ENCODE measurements at places on chromosomes 13 and 19. TPM values are rescaled to one million over a fixed set of nuclear protein-coding genes. Genes with fewer than 3 reads are reported as not detected.

C19orf85 gene
- total RNA-seq, result not detected

CD22 gene
- 113 TPM for total RNA-seq

ICAM5 gene
- total RNA-seq, result 16.1 TPM

GNG7 gene
- total RNA-seq, result 36.3 TPM

NOSIP gene
- 58.7 TPM for total RNA-seq

CLEC17A gene
- total RNA-seq, result 0.20 TPM

TMEM259 gene
- 127 TPM for total RNA-seq

ZNF555 gene
- 10.1 TPM for total RNA-seq

NKG7 gene
- 1.5 TPM for total RNA-seq

PSG6 gene
- not detected for total RNA-seq

NLRP11 gene
- 0.12 TPM for total RNA-seq

DNAJC15 gene
- 6.2 TPM for total RNA-seq

ZNF808 gene
- 24.3 TPM for total RNA-seq

COL4A2 gene
- 104 TPM for total RNA-seq

CARS2 gene
- 44.3 TPM for total RNA-seq

- no peak for DNase-seq
Observed at GRCh38 chr19:18634612-18635297, 2.1 kb upstream of the KLHL26 start.

GRCh38 chr13:106532111-106532929, 3.1 kb downstream of the EFNB2 start:
- DNase-seq, result no peak

DNA sequence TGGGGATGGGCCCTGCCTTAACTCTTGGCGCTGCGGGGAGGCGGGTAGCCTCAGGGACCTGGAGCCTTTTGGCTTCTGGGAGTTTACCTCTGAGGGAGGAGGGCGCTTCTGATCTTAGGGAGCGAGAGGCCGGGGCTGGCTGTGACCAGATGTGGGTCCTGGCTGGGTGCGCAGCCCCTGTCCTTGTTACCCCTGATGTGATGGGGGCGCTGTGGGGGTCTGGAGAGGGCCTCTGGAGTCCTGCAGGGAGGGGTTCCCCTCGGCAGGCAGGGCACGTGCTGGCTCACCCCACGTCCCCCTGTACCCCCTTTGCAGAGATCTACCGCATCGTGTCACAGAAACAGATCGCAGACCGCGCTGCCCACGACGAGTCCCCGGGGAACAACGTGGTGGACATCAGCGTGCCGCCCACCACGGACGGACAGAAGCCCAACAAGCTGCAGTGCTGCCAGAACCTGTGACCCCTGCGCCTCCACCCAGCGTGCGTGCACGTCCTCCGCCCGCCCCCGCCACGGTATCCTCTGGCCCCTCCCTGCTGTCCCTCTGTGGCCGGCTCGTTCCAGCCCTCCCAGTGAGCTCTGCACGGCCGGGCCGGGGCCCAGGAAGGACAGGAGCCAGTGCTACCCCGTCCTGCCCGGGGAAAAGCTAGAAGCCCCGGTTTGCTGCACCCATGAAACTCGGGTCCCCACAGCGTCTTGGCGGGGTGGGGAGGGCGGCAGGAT, 9.8 kb upstream of the MARCHF2 start:
- no peak for DNase-seq

DNA sequence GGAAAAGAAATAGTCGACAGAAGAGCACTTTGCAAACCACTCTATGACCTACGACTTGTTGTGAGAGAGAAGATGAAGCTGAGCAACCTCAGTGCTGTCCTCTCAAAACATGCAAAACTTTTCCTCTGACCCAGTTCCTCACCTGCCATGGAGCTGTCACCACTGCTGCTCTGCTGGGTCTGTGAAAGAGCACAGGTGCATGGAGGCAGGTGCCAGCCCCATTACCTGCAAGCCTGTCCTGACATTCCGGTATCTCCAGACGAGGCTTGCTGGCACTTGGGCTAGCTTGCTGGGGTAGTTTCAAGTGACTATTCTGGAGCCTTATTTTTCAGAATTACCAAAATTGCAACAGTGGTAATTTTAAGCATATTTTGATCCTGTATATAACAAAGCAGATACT, 49.5 kb upstream of the RFXAP start:
- DNase-seq, result no peak

DNA sequence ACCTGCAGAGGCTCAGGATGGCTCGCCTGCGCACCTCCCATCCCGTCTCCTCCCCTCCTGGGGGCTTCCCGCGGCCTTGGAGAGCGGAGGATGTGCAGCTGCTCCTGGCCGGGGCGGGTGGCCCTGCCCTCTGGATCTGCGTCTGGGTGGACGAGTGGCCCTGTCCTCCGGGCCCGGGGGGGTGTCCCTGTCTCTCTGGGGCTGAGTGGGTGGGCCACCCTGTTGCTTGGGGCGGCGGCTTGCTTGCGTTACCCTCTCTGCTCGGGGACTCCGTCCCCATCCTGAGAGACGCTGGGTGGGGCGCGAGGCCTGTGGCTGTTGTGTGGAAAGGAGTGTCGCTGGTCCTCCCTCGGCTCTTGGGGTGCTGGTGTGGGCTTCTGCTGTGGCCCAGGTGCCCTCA, 34.6 kb downstream of the DOT1L start:
- no peak for DNase-seq

GRCh38 chr19:48804496-48804895, 6.3 kb downstream of the BCAT2 start:
- DNase-seq, result no peak

DNA sequence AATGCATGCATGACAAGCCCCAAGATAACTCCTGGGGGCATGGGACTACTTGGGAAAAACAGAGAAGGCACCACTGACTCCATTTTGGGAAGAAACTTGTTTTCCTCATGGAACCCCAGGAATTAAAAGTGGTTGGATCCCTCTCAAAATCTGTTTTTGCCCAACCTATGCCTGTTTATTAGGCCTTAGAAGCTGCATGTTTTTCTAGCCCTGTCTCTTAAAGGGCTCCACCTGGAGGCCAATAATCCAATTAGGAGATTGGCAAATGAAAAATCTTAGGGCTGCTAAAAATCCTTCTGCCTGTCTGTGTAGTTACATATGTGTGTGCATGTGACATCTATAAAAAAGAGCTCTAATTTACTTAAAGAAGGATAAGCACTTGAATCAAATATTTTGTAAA, 26.9 kb downstream of the MED4 start:
- DNase-seq, result no peak

- DNase-seq, result no peak
Observed at GRCh38 chr13:92952161-92952560, 274.4 kb upstream of the GPC6 start.

GRCh38 chr13:79604752-79605151, 123.8 kb downstream of the NDFIP2 start:
- no peak for DNase-seq

GRCh38 chr19:33392341-33393285, 19.1 kb downstream of the CEBPG start:
- DNase-seq, result peak; percentile 47

GRCh38 chr19:39411081-39411831, 1.2 kb upstream of the PLEKHG2 start:
- peak; percentile 65 for DNase-seq

DNA sequence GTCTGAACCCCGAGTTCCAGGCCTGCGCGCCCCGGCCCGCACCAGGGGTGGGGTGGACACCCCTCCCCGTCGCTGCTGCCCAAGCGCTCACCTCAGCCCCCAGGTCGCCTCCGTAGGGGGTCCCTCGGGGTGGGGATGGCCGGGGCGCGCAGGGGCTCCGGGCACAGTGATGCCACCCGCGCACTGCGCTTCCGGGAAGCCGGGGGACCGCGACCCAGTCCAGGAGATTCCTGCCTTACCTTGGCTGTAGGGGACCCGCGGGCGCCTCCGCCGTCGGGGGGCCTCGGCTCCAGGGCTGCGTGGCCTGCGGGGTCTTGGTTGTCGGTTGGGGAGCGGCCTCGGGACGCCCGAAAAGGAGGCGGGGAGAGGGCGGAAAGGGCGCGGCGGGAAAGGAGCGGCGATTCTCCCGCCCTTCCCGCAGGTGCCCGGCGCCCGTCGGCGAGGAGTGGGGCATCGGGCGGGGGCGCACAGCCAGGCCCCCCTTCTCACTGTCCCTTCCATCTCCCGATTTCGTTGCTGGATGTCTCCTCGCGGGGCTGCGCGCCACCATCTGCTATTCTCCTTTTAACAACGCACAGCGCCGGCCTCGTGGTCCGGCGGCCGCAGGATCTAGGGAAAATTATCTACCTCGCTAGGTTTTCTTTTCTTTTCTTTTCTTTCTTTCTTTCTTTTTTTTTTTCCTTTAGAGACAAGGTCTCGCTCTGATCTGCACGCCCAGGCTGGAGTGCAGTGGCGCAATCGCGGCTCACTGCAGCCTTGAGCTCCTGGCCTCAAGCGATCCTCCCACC, at the start of gene KEAP1:
Gene KEAP1 (minus strand): TSS at position 355 of the 788 bp plus-strand sequence. CDS start 3,323 bp downstream, outside the sequence.
- peak; percentile 51 for DNase-seq

DNA sequence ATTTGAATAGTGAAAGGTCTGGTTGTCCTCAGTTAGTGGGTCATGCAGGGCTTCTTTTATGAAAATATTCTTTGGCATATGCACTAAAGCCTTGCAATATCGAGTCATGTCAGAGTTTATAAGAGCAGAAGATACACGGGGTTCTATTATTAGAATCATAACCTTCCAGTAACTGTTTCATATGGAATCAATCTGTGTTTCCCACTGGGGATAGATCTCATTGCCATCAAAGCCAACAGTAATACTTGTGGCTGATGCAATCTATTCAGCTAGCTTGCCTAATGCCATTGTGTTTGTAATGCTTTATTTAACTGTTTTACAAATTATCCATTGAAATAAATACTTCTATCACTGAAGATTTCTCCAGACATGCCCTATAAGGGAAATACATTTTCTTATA, 746.9 kb upstream of the PCDH9 start:
- DNase-seq, result no peak

GRCh38 chr19:2070986-2071673, 20.1 kb upstream of the MKNK2 start:
- DNase-seq, result no peak

- no peak for DNase-seq
Observed at GRCh38 chr13:99320693-99321481, 13.7 kb upstream of the GPR183 start.

DNA sequence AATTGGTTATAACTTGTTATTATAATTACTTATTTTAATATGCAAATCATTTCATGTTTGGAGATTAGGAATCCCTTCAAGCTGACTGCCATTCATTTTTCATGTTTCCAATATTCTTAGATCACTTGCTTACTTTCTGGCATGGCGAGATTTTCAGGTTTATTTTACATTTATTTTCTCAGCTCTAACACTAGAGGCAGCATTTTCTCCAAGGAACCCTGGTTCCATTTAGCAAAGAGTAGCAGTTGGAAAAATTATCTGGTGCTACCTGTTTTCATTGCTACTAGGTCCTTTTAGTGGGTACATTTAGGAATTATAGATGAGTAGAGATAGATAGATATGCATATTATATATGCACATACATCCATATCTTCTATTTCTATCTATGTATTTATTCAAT, 90.9 kb upstream of the TRPC4 start:
- DNase-seq, result no peak

DNA sequence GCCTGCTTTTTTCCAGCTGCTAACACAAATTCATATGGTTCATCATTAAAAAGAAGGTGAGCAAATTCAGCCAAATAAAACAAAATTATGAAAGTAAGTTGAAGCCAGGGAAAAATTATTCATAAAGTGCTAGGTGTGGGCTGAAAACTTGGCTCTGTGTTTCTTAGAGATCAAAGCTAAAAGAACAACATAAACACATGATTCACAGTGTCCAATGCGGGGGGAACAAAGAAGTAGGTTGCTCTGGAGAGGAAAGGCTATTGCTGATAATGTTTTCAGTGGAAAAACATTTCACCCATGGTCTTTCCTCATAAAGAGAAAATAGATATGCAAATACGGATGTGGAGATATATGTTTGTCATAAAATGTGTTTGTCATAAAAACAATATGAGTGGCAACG, 1691.5 kb upstream of the SLC10A2 start:
- DNase-seq, result no peak

DNA sequence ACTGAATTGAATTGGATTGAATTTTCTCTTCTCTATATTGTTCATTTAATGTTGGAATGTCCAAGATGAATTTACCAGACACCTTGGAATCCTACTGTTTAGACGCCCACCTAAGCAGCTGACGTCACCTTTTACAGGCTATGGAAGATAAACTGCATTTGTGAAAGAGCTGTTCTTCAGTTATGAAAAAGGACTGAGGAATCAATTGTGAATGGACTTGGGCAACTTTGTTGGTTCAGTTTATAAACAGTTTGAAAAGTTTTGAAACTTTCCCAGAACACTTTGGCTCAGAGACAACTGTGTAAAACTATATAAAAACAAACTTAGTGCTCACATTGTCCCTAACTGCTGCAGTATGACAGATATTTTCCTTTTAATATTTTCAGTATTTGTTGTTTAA, 590.8 kb upstream of the SPRY2 start:
- DNase-seq, result no peak

GRCh38 chr19:2154587-2155075, 3.3 kb upstream of the AP3D1 start:
- DNase-seq, result no peak

- DNase-seq, result no peak
Observed at GRCh38 chr13:113350065-113350937, 13.6 kb downstream of the GRTP1 start.

GRCh38 chr13:75049735-75050335, 432.1 kb downstream of the TBC1D4 start:
- no peak for DNase-seq

DNA sequence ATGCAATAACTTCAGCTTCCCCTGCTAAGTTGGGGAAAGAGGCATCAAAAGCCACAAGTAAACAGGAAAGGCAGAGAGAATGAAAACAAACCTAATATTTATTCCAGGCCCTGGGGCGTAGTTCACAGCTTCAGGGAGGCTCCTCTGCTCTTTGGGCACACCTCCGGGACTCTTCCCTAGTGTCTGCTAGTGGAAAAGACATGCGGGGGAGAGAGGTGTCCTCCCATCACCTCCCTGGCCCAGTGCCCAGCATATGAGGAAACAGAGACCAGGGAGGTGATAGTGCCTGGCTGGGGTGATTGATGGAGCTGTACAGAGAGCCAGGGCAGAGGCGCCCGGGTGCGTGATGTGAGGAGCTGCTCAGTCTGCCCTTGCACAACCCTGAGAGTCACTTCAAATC, 71.0 kb downstream of the RASL11A start:
- no peak for DNase-seq

GRCh38 chr13:30816736-30817135, 81.4 kb downstream of the ALOX5AP start:
- DNase-seq, result no peak

- DNase-seq, result no peak
Observed at GRCh38 chr13:106375085-106375484, 160.4 kb downstream of the EFNB2 start.

DNA sequence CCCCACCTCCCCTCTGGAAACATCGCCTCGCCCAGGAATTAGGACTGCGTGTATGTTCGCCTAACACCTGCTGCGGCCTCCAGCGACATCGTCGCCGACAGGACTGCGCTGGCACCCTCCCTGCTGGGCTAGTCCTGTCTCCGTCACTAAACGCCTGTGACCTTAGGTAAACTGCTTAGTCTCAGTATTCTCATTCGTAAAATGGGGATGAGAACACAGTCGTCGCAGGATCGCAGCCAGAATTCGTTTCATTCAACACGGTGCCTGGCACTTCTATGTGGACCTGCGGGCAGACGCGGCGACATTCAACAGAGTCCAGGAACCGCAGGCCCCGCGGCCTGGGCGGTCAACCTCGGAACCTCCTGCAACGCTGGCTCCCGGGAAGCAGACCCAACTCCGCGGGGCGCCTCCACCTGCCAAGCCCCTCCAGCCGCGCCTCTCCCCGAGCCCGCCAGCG, 485 bp downstream of the CRYL1 start:
- DNase-seq, result peak; percentile 13

GRCh38 chr13:19818223-19818842, 35.6 kb upstream of the PSPC1 start:
- no peak for DNase-seq

GRCh38 chr19:33413868-33414666, 40.6 kb downstream of the CEBPG start:
- DNase-seq, result no peak

GRCh38 chr19:30119180-30119908, 177.3 kb downstream of the URI1 start:
- DNase-seq, result no peak
